NCI-H1092 (cell line): ENCODE measurements at places on chromosomes 5 and 9.

DNA sequence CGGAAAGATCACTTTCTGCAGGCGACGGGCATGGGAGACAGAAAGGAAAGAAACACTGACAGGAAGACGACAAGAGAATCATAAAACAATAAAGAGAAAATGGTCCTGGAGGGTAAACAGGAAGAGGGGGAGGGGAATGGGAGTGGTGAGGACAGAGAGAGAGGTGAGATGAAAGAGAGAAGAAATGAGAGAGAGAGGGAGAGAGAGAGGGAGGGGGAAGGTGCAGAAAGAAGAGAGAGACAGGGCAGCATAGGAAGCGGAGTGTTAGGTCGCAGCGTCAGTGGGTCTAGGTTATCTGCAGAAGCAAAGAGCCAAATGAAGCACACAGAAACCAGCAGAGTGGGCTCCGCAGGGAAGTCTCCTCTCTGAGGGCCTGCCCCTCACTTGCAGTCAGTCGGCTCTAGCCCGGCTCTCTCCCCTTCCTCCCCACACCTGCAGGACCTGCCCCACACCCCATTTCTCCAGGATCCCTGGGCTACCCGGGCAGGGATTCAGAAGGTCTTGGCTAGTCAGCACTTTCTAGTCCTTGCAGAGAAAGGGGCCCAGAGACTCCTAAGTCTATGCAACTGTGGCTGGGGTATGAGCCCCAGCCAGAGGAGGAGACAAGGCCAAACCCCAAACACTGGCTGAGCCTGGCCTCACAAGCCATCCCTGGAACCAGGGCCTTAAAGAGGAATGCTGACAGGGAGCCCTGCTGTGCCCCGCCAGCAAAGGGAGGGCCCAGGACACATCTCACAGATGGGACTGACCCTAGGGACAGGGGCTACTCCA is 29.7 kb upstream of the MEIKIN start:
- no peak for DNase-seq

DNA sequence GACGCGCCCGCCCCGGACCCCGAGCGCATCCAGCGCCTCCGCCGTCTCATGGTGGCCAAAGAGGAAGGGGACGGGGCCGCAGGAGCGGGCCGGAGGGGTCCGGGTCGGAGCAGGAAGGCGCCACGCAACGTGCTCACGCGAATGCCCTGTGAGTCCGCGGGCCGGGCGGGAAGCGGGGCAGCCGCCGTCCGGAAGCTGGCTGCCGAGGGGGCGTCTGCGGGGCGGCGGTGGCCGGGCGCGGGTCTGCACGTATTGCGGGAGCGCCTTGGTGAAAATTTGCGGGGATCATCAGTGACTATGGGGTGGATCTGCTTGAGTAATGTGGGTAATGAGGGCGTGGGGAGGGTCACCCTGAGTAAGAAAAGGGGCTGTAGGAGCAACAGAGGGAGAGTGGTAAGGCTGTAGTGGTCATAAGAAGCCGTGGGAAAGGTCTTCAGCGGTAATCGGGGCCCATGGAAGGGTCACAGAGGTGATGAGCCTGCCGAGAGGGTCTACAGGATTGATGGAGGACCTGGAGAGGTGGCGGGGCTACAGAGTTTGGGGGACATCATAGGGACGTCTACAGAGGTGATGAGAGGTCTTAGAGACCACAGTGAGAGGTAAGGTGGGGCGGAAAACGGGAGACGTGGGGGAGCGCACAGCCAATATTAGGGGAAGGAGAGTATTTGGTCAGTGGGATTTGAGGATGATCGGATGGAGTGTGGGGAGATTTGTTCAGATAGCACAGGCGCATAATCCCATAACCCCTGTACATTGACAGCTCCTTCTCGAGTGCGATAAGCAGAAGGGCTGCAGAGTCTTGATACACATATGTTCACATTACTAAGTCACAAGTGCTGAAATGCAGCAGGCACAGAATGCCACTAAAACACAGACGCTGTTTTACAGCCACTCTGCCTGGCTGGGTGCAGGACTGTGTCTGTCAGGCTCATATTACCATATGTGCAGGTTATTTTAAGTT is 819 bp downstream of the LSM11 start:
- no peak for DNase-seq

GRCh38 chr9:132516911-132517310 is 65.5 kb upstream of the BARHL1 start:
- DNase-seq, result peak; percentile 60

DNA sequence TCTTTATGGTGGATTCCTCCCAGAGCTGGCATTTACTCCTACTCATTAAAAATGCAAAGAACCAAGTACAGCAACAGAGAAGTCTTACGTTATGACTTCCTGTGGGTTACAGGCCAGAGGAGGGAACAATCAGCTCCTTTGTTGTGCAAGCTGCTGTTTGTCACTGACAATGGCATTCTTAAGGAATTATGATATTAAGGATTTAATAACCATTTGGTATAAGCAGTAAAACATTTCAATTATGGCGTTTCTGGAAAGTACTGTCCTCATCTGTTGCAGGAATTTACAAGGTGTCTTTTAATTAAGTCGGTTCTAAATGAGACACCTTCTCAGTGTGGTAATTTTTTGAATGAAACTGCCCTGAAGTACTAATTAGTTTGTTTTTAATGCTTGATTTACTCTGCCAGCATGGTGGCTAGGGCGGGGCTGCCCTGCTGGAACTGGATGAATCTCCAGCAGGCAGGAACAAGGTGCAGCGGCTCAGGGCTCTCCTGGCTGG is 49.1 kb upstream of the VDAC1 start:
- no peak for DNase-seq

DNA sequence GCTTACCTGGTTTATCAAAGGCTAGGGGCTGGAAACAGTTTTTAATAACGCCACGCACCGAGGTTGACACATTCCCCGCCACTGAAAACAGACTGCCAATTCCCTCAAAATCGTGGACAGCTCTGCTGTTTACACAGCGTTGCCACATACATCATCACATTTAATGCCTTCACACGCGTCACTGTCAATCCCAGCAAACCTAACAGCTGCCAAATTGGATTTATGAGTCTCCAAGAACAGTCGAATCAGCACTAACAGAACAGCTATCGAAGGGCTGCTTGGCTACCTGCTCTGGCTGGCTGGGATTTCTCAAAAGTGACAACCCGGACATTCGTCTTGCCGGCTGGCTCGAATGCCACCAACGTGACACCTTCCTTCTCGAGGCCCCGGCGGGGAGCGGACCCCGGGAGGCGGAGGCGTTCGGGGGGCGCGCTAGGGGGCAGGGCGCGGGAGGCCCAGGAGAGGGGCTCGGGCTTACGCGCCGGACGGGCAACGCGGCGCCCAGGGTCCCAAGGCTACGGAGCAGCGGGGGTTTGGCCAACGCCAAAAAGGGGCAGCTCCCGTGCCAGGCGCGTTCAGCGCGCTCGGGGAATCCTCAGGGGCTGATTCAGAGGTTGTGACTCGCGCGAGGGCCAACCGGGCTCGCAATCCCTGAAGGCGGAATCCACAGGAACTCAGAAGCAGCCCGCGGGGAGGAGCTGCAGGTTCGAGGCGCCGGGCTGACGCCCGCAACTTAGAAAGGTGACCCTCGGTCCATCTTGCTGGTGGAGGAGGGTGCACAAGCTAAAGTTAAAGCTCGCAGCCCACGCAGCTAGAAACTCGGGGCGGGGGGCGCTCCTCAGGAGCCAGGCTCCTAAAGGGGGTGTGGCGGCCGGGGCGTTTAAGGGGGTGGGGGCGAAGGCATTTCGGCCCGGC is 1.2 kb downstream of the CDC14B start:
- DNase-seq, result no peak

- DNase-seq, result no peak
Observed at GRCh38 chr9:136860933-136861873, 4.9 kb downstream of the EDF1 start.

- DNase-seq, result no peak
Observed at GRCh38 chr9:134428559-134428958, 102.3 kb downstream of the RXRA start.

- no peak for DNase-seq
Observed at GRCh38 chr5:122498163-122498562, 186.1 kb downstream of the SNCAIP start.

- no peak for DNase-seq
Observed at GRCh38 chr9:23801523-23801922, 24.5 kb downstream of the ELAVL2 start.

- DNase-seq, result no peak
Observed at GRCh38 chr9:69130456-69131441, 43.3 kb upstream of the TJP2 start.

DNA sequence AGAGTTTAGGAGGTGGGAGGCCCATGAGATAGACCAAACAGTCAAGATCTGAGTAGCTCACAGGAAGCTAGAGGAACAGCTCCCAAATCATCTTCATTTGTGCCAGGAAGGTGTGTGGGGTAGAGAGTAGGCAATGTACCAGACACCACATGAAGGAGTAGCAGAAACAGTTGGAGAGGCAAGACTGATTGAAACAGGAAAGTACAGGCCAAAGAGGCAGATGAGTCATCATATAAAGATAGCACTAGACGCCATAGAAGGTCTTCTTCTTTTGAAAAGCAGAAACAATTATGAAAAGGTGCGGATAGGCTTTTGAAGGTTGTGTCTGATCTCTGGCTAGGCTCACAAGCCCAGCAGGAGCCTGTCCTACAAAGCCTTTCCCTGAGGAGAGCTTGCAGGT is 62.7 kb upstream of the PALM2AKAP2 start:
- no peak for DNase-seq

DNA sequence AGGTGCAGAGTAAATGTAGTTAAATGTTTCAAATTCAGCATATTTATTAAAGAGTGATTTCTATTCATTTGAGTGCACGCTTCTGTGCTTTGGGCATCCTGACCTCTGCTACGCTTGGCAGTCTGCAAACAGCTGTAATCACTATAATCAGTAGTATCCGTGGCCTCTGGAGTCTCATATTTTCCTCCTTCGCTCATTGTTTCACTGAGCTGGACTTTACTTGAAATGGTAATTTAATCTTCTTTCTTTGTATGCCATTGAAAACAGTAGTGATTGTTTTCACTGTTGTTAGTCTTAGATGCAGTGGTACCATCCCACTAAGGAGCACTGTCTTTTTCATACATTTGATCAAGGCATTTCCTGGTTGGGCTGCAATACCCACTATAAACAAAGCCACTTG is 43.5 kb upstream of the CAVIN4 start:
- DNase-seq, result no peak

DNA sequence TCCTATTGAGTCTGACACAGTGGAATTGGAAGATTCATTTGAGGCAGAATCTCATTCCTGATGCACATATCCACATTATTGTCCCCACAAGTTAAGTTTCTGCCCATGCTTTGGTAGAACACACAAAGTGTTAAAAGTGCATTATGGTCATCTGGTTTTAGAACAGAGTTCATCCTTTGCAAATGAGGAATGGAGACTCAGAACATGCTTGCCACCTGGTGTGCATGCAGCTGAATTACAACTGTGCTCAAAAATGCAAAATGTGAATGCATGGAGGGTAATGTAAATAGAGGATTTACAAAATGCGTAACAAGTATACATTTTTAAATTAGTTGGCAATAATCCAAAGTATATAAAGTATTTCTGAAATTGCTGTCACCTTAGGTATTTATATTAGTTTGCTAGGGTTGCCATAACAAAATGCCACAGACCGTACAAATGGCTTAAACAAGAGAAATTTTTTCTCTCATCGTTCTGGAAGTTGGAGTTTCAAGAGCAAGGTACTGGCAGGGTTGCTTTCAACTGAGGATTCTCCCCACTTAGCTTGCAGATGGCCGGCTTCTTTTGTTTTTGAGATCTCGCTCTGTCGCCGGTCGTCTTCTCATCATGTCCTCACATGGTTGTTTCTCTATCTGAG is 671.1 kb downstream of the TAF11L14 start:
- no peak for DNase-seq

DNA sequence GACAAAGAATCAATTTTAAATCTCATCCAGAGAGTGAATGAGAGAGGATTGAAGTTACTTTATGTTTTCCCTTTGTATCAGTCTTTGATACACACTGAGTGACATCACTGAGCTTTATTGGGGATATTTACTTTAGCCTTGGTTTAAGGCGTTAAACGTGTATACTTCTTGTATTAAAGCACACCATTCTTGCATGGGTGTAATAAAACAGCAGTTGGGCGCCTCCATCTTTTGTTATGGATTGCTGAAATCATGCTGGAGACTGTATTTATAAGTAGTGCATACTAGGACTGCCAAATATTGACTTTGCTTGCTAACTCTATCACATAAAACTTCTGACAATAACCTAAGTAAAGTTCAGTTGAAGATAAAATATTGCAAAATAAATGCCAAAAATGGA is 1755.8 kb upstream of the WWC1 start:
- DNase-seq, result no peak

DNA sequence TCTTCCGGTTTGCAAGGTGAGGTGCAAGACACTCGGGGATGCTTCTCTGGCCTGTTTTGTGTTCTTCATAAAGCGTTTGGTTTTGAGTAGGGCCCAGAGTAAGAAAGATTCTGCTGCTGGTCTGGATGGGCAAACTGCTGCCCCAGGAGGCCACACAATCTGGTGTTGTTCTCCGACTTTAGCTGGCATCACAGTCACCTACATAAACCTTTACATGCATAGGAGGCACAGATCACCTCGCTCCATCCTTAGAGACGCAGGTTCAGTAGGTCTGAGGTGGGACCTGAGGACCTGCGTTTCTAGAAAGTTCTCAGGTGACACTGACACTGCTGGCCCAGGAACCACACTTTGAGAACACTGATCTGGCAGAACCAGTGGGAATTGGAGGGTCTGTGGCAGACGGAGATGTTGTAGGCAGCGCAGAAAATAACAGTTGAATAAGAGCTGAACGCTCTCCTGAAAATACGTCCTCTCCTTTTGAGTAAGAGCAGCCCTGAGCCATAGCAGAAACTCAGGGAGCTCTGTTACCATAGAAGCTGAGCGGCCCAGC is 3.9 kb upstream of the SLC6A3 start:
- no peak for DNase-seq

GRCh38 chr5:68547622-68548021 is 332.1 kb downstream of the PIK3R1 start:
- DNase-seq, result no peak

- DNase-seq, result no peak
Observed at GRCh38 chr5:176653401-176654385, 6.4 kb downstream of the TSPAN17 start.

GRCh38 chr5:90293931-90294330 is 115.6 kb downstream of the CETN3 start:
- no peak for DNase-seq

DNA sequence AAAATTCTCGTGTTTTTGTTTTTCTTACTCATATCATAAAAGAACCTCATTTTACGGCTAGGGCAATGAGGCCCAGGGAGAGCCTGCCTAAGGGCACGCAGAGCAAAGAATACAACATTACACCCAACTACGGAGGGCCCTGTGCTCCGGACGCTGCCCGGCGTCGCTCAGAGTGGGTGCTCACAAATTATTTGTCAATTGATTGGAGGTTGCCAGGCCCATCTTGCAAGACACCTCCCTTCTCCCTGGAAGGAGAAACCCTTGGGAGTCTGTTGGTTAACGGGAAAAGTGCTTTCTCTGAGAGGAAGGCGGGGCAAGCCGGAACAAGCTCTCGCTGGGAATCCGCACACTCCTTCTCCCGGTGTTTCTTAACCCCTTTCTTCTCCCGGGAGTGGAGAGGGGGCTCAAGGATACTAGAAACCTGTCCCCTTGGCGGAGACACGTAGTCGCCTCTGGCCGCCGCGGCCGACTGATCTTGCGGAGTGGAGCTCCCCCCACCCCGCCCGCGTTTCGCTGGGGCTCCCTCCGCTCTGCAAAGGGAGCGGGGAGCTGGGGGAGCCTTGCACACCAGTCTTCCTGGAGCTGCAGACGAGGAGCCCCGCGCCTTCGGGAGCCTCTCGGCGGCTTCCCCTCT is 599.3 kb upstream of the SGCD start:
- no peak for DNase-seq

- no peak for DNase-seq
Observed at GRCh38 chr5:16609412-16609811, 7.4 kb downstream of the RETREG1 start.

- no peak for DNase-seq
Observed at GRCh38 chr9:34311499-34312185, 17.4 kb downstream of the KIF24 start.

GRCh38 chr5:57816108-57816507 is 333.5 kb upstream of the ACTBL2 start:
- no peak for DNase-seq
